Lung (tissue), 17 donors: ENCODE measurements at places on chromosomes 11 and 22. TPM values are rescaled to one million over a fixed set of nuclear protein-coding genes. Genes with fewer than 3 reads are reported as not detected.

ZC3H12C gene
- 14.2 TPM for total RNA-seq

PNPLA5 gene
- total RNA-seq: not detected

FAM89B gene
- total RNA-seq: 53.5 TPM

RNASEH2C gene
- 21.8 TPM for total RNA-seq

CRACR2B gene
- 45.1 TPM for total RNA-seq

CNIH2 gene
- 1.1 TPM for total RNA-seq

OR10A2 gene
- not detected for total RNA-seq
